ENCODE measurements at places on chromosomes 4 and X.

- no peak for DNase-seq
These were observed 185.5 kb upstream of the RBPJ start for GRCh38 chr4:26135331-26135730.

DNA sequence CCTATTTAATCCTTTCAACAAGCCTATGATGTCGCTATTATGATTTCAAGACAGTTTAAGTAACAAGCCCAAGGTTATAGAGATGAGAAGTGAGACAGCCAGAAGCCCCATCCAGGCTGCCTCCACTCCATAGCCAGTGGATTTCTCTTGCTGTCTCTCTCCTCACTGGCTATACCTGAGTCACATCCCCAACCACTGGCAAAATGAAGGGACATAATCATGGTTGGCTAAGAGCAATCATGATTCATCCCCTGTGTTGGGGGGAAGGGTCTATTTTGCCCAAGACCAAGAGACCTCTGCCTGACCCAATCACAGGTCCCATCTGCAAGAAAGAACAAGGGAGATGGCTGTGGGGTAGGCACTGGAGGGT lies 334.9 kb upstream of the GATB start:
- no peak for DNase-seq

GRCh38 chrX:96568071-96568470 lies 116.6 kb upstream of the DIAPH2 start:
- no peak for DNase-seq

GRCh38 chr4:27343411-27343810 lies 482.8 kb downstream of the STIM2 start:
- no peak for DNase-seq

DNA sequence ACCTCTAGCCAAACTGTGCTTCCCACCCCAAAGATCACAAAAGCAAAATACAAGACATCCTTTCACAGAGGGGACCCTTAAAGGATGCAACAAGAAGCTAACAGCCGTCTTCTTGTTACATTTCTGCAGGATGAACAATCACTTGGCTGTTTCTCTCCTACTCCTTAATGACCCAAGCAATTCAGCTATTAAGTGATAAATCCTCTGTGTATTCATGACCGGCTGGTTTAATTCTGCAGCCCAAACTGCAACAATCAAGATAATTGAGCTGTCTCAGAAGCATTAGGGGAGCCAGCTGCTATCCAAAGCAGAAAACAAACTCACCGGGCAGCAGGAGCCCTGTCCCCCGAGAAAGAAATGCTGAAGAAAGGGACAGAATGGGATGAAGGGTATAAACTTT lies 85.9 kb upstream of the ACSL4 start:
- DNase-seq, result no peak

- no peak for DNase-seq
These were observed 20.0 kb downstream of the RHOH start for GRCh38 chr4:40216622-40217366.

- no peak for DNase-seq
These were observed 2.8 kb downstream of the ABLIM2 start for GRCh38 chr4:8155660-8156421.

DNA sequence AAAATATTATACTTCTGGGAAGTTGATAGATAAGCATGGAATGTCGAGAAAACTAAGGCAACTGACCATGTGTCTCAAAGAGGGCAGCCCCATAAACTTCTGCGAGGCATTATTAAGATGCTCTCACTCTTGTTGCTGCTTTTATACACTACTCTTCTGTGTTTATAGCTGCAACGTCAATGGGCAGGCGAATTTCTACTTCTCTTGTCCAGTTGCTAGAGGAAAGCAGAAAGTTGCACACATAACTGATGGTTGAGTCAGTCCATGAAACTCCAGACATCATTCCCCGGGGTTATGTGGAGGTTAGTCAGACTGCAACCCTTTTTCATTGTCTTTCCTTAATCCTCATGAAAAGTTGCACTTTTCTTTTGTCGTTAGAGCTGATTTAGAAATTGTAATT lies 39.8 kb downstream of the VCX3B start:
- no peak for DNase-seq

DNA sequence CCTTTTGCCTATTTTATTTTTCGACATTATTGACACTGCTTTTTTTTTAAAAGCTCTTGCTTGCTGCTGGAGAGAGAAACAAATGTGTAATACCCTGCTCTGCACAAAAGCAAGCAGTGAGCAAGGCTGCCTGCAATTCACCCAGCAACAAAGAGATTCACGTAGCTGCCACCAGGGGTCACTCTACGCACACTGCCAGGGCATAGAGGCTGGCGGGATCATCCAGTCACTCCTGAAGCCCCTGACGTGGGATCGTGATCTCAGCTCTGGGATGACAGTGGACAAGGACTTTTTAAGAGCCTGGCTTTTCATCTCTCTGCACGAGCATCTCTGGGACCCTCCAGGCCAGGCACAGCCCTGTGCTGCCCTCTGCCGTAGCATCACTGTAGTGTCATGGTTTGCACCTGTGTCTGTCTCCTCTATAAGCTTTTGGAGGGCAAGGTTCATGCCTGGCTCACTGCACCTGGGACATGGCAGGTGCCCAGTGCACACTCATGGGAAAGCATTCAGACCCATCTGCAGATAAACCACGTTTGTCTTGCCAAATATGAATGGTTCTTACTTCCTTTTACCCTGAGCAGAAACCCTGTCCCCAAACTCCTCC lies 19.8 kb downstream of the C4orf50 start:
- no peak for DNase-seq

GRCh38 chrX:148422526-148422925 lies 77.9 kb upstream of the AFF2 start:
- DNase-seq, result no peak

DNA sequence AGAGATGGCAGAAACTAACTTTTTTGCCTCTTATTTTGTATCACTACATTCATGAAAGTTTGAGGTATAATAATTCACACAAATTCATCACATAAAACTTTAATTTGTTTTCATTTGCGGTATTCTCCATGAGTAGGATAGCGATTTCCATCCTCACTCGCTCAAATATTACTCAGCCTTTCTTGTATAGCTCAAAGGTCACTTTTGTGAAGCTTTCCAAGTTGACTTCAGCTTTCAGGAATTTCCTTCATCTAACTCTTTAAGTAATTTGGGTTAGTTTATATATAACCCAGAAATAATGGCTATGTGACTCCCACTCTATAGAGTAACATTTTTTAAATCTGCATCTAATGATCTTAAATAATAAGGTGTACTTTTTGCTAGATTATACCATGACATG lies 314.4 kb downstream of the IL1RAPL1 start:
- DNase-seq, result no peak

- no peak for DNase-seq
These were observed 5.6 kb downstream of the PDE5A start for GRCh38 chr4:119623025-119623424.

DNA sequence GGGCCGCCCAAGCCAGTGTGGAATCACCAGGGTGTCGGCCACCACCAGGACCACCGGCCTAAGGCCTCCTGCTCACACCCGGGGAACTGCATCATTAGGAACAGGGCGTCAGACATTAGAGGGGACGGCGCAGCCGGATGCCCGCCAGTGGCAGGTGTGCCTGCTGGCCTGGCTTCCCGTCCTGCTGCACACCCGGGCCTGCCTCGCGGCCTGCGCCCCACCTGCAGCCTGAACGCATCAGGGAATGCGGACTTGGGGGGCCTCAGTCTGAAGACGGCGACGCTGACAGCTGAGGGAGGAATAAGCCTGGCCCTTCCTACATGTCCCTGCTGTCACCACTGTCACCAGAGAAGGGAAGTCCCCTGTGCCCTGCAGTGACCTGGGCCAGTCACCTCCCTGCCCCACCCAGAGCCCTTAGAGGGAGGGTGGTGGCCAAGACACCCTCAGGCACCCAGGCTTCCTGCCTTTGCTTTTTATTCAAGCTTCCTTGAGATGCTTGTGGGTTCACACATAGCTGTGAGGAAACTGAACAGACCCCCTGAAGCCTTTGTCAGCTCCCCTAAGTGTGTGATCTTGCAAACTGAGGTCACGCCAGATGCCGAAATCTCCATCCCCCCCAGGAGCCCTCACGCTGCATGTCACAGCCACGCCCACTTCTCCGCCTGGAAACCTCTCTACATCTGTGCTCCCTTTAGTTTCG lies 3.2 kb downstream of the DGKQ start:
- DNase-seq, result no peak

DNA sequence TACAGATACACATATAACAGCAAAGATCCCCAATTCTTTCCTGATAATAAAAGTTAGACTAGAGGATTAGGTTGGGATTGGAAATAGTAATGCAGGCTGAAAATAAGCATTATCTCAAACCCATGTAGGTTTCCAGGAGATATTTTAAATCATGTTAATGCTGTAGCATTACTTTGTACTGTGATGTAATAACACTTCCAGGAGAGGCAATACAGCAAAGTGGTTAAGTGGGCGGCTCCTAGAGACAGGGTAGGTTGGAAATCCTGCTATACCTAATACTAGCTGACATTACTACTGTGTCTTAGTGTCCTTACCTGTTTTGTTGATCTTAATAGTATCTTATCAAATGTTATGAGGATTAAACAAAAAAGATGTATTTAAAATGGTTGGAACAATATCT lies 9.6 kb downstream of the PAICS start:
- no peak for DNase-seq

DNA sequence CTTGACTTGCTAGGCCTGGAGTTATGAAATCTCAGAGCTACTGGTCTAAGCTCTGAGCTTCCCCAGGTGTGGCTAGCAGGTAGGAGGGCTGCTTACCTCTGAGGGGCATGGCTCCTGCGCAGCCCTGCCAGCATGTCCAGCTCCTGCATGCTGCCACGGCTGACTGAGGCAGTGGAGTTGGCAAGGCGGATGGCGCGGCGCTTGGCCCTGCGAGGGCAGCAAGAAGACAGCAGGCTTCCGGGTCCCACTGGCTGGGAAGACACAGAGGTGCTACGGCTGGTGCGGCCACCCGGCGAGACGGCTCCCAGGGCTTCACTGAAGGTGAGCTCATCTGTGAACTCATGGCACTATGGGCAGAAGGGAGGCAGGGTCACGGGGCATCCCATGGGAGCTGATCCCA lies 5.7 kb downstream of the KCND1 start:
- no peak for DNase-seq

DNA sequence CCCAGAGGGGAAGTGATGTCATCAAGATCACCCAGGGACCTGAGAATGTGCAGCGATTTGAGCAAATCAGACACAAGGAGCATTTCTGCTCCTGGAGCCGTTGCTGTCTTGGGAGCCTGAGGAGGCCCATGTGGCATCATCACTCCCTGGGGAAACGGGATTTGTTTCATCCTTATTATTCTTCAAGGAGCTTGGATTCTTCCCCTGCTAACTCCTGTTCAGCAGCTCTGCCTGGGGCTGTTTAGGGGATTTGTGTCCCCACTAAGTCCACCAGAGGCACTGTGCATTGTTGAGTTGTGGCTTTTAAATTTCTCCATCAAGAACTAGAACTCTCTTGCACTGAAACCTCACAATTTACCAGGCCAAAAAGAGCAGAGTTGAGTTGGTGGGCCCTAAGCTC lies 104.2 kb upstream of the MSX1 start:
- DNase-seq, result no peak

GRCh38 chr4:175970724-175971123 lies 94.9 kb upstream of the WDR17 start:
- no peak for DNase-seq

GRCh38 chrX:152844256-152844655 lies 13.4 kb downstream of the NSDHL start:
- no peak for DNase-seq

DNA sequence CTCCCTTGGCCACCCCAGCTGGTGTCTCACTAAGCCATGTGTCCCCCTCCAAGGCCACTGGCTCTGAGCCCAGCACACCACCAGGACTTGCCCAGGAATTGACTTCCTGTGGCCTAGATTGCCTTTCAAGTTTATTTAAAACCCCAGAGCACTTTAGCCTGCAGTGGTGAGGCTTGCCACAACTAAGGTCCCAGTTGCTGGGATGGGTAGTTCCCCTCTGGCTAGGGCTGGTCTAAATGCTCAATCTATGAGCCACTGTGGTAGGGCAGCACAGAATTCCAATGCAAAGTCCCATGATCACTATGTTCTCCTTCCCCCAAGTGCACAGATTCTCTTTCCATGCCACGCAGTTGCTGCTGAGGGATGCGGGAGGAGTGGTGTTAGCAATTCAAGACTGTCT lies 61.1 kb upstream of the HCCS start:
- DNase-seq, result no peak

GRCh38 chr4:42768125-42768748 lies 111.3 kb upstream of the ATP8A1 start:
- peak; percentile 14 for DNase-seq

GRCh38 chr4:38088321-38088720 lies 128.1 kb downstream of the PTTG2 start:
- no peak for DNase-seq

GRCh38 chrX:110086162-110086915 lies 83.4 kb downstream of the TMEM164 start:
- DNase-seq, result no peak

DNA sequence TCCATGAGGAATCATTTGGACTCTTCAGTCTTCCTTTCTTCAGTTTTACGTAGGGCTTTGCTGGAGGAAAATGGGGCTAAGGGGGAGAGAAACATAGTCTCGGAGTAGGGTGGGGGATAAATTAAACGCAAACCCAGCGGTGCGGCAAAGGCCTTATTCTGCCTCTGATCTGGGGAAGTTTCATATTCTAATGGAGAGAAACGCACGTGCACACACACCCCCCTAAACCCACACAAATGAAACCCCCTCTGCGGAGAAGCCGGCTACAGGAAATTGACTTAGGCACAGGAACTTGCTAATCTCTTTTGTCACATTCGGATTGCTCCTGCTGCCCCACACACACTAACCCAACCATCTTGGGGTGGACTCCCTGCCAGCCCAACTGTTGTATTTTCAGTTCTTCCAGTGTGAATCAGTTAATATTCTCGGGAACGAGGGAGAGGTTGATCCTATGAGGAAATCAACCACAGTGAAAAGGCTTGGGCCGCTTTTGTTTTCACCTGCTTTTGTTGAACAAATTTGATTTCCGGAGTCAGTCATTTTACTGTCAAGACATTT lies at the start of gene RHOH:
Gene RHOH (plus strand): TSS at position 308 of the 558 bp plus-strand sequence. CDS start 46,356 bp downstream, outside the sequence.
- peak; percentile 71 for DNase-seq

GRCh38 chr4:15420642-15421041 lies 7.2 kb upstream of the C1QTNF7 start:
- no peak for DNase-seq

GRCh38 chr4:111501946-111502345 lies 643.3 kb upstream of the FAM241A start:
- DNase-seq, result no peak

- no peak for DNase-seq
These were observed 27.5 kb downstream of the TMEM47 start for GRCh38 chrX:34629572-34629971.

DNA sequence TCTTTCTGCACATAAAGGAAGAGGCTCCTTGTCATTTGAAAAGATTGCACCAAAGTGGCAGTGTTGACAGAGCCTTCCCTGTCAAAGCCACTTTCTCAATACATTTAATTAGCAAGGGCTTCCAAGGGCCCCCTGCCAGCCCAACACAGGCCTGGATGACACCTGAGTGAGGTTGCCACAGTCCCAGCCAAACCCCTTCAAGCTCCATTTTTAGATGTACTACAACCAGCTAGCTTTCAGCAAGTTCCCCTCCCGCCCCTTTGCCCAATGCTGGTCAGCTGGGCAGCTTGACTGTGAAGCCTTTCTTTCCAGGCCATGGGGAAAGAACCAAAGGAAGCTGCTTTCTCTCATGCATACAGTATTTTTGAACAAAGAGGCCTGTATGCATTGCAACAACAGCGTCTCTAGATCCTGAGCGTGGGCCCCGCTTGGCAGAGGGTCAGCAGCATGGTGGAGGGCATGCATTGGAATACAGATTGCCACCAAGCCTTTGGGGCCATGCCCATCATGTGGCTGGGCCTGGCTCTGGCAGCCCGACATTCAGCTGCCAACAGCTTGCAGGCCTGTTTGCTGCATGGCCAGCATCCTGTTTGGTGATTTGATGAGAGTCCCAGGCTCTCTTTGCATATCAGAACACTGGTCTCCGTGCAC lies 261.1 kb upstream of the GATB start:
- DNase-seq, result no peak

Measured in CD4-positive, alpha-beta T cell (primary cell).